Activated CD8-positive, alpha-beta T cell treated with anti-CD3 and anti-CD28 coated beads for 36 hours (primary cell): ENCODE measurements at places on chromosomes 2 and 18.

GRCh38 chr2:5315512-5315911 lies 376.7 kb upstream of the SOX11 start:
- DNase-seq: no peak

GRCh38 chr2:226903179-226903578 lies 67.3 kb downstream of the RHBDD1 start:
- DNase-seq: peak; percentile 58

DNA sequence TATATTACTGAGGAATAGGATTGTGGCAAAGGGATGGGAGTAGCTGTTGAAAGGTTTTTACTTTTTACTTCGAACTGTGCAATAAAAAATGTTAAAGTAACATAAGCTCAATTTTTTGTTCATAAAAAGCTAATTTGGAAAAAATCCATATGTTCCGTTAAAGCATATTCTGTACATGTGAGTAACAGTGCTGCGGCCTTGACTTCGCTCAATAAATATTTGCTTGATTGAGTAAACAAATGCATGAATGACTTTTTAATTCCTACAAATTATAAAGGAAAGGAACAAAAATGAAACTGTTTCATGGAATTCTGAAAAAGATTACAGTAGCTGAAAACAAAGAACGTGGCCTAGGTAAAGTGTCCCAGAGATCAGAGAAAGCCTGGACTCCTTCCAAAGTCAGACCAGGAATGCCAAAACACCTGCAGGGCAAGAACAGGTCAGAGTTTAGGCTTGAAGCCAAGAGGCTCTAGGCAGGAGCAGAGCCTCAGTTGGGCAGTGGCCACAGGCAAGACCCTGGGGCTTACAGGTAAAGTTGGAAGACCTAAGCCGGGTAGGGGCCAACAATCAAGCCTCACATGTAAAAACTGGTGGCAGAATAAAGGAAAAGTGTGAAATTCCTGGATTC lies 44.3 kb upstream of the FIGN start:
- DNase-seq: no peak

DNA sequence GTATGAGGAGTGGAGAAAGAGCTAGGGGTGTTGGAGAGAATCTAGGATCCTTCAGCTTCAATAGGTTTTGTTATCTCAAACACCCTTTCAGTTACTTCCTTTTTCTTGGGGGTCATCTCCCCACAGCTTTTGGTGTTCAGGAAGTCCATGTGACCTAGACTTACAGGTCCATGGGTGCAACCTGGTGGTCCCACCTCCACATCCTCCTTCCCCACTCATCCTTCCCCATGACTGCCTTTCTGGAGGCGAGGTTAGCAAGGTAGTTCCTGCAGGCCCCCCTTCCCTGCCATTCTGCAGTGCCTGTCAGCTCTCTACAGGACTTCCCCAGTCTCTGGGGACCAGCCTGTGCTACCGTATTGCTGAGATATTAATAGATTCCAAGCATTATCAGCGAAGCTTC lies 107.6 kb downstream of the TMEM17 start:
- DNase-seq: no peak

- DNase-seq: no peak
These were observed 98.8 kb downstream of the INHBB start for GRCh38 chr2:120444691-120445240.

GRCh38 chr2:28663359-28663758 lies 88.3 kb upstream of the PPP1CB start:
- no peak for DNase-seq

GRCh38 chr2:99605036-99605435 lies 115.2 kb upstream of the REV1 start:
- no peak for DNase-seq

DNA sequence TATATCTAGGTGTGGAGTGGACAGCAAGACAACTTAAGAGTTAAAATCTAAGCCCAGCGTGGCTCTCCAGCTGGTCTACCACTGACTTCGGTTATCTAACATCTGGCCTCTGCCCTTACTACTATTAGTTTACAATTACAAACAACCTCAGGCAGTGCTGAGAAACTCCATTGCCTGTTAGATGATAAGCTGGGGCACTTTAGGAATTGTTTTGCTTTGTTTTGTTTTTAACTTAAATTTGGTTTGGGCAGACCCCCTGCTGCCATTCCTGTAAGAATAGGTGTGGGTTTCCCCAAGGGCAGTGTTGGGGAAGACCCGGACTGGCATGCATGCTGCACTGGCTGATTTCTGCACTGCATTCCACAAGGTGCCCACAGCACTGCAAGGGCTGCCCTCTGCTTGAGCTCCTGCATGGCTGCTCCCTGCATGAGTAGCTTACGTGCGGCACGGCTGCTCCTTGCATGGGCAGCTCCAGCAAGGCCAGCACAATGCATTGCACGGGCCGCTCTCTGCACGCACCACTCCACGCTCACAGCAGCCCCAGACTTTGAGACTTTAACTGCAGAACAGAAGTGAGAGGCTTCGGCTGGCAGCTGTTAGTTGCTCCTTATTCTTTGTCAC lies 74.2 kb upstream of the SERTAD2 start:
- DNase-seq: no peak

DNA sequence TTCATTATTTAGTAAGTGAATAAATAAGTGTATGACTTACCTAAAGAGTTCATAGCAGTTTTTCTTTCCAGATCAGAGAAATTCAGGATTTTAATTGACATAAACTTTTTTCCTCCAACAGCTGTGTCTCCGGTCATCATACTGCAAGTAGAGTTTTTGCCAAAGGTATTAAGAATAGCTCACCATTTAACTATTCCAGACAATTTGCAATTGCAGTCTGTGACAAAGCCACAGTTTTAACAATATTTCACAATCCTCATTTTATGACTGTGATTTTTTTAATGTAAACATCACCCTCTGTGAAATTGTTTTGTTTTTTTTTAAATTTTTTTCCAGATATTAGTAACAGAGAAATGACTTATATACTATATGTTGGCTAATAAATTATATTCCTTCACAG lies 199.1 kb downstream of the TRIB2 start:
- no peak for DNase-seq

- no peak for DNase-seq
These were observed 88.2 kb upstream of the RAPGEF4 start for GRCh38 chr2:172647439-172647838.

- no peak for DNase-seq
These were observed 10.1 kb upstream of the SANBR start for GRCh38 chr2:61055557-61055956.

- no peak for DNase-seq
These were observed 355.2 kb upstream of the SLC14A2 start for GRCh38 chr18:45260125-45260524.

DNA sequence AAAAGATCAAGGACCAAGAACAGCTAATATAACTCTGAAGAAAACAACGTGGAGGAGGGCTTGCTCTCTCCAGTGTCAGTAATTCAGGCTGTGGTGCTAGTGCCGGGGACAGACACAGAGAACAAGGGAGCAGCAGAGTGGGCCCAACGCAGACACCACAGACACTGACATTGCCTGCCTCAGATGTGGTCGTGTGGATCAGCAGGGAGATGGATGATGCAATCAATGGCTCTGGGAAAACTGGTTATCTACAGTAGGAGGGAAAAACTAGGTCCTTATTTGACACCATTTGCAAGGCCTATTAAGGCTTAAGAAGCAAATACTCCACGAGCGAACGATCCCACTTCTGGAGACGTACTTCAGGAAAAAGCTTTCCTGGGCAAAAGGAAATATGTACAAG lies 36.1 kb downstream of the HDLBP start:
- DNase-seq: no peak

- peak; percentile 64 for DNase-seq
These were observed 3.0 kb downstream of the NRBP1 start for GRCh38 chr2:27431395-27431794.

- DNase-seq: no peak
These were observed 101.7 kb downstream of the STK39 start for GRCh38 chr2:168145426-168146310.

GRCh38 chr2:68248361-68248760 lies 4.0 kb downstream of the PPP3R1 start:
- DNase-seq: no peak

- DNase-seq: no peak
These were observed 2175.1 kb upstream of the PIK3C3 start for GRCh38 chr18:39779926-39780325.

- peak; percentile 23 for DNase-seq
These were observed 1.5 kb downstream of the AP1S3 start for GRCh38 chr2:223835701-223836532.

DNA sequence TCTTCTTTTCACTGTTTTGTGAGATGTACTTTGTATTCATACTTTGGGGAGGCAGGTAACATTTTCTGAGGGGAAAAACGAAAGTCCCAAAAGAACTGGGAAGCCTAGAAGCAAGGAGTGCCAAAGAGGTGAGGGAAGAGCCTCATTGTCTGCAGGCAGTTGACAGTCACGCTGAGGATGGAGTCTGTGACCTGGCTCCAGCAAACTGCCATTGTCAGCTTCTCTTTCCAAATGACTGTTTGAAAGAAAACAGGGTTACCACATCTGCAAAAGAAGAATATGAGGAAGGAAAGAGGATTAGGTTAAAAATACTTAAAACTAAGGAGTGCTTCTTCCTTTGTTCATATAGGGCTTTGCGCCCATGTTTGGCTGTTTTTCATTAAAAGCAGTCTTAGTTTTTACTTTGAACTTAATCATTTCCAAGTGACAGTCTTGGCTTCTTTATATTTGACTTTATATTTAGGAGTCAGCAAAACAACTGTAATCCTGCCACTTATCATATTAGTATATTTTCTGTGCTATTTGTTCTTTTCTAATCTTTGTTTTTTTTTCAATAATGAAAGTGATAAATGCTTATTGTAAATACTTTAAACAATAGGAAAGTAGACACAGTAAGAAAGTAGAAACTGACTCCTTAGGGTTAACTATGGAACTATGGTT lies 35.0 kb downstream of the CERS6 start:
- DNase-seq: peak; percentile 43

GRCh38 chr2:210795506-210795905 lies 239.1 kb downstream of the CPS1 start:
- no peak for DNase-seq

GRCh38 chr2:5766056-5766455 lies 73.9 kb downstream of the SOX11 start:
- no peak for DNase-seq

GRCh38 chr18:12326711-12327460 lies 18.8 kb downstream of the TUBB6 start:
- DNase-seq: no peak

DNA sequence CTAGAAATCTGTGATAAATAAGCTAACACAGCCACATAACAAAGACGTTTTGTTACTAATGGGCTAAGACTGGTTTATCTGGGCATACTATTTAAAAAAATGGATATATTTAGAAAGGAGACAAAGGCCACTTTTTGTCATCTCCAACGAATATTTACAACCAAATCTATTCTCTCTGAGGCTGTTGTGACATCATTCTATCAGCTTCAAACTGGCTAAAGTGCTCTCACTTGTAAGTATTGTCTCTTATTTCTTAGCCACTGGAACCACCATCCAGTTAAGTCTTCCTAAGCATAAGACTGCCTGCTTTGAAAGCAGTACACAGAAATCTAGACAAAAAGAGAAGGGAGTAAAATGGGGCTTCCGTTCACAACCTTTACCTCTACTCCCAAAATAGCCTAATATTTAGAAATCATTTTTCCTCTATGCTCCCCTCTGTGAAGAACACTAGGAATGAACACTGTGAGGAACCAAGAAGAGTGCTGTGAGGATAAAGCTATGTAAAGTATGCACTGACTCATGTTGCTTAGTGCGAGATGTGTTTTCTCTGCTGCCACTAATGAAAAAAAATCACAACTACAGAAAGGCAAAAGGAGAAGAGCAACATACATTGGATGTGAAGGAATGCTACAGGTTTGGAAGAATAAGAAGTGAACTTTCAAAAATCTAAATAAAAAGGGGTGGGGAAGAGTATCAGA lies 264.1 kb downstream of the EXOC6B start:
- DNase-seq: no peak

GRCh38 chr2:105796791-105797190 lies 52.1 kb downstream of the NCK2 start:
- peak; percentile 49 for DNase-seq

DNA sequence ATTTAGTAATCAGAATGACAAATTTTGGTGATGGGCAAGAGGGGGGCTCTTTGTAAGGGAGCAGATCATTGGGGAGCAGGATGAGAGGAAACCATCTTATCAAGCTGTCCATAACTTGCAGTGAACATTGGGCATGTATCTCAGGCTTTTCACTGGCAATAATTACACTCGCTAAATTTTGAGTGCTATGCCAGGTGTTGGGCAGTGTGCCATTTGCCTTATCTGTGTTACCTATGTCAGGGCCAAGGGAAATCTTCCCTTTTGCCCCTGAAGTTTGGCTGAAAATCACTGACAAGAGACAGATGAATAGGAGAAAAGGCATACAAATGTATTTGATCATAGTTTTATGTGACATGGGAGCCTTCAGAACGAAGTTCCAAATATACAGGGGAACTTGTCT lies 39.0 kb downstream of the NOSTRIN start:
- DNase-seq: no peak

- DNase-seq: no peak
These were observed 103.1 kb upstream of the SPATS2L start for GRCh38 chr2:200203381-200203827.

- DNase-seq: no peak
These were observed 49.3 kb downstream of the SLC35F5 start for GRCh38 chr2:113707106-113707505.

DNA sequence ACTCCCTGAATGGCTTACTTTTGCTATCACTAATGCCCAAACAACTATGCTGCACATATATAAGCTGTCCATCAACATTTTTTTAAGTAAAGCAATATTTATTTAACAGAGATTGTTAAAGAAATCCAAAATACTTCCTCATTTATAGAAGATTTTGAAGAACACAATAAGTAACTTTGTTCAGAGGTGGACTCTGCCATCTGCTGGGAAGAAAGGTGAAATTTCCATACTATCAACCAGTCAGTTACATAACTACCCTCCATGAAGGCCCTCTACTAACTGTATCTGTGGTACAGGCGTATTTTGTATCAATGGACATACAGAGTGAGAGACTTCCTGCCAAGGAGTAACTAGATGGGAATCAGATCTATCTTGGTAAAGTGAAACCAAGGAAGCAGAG lies 106.0 kb downstream of the DTNB start:
- peak; percentile 40 for DNase-seq

DNA sequence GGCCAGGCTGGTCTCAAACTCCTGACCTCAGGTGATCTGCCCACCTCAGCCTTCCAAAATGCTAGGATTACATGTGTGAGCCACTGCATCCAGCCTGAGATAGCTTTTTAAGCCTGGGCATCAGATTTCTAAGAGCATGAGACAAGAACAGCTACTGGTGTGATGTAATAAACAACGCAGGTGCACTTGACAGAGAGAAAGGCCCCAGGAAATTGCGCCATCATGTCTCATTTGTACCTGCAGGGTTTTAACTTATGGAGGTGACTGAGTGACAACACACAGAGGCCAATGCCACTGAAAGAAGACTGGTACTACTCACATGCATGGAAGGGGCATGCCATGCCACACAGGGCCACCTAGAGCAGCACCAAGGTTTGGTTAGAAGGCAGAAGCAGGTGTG lies 209.4 kb downstream of the SP3 start:
- no peak for DNase-seq

DNA sequence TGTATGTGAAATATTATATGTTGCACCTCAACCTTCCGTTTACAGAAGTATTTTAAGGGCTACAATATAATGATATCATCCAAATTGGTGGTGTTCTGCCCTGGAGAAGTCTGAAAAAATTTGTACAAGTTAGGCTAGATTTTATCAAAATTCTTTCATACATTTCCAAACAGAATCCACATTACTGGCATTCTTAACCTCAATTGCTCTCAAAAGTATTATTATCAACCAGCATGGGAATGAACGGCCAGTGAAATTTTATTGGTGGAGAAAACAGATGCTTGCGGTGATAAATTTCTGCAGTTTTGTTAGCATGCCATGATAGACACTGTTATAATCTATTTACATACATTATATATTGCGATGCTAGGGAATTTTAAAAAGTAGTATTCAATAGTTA lies 88.3 kb upstream of the TFPI start:
- no peak for DNase-seq
